GM12878 (cell line): ENCODE measurements at places on chromosomes 1 and 21.

GRCh38 chr1:84415396-84415795 lies 17.1 kb downstream of the DNASE2B start:
- DNase-seq = no peak

GRCh38 chr1:222275729-222276465 lies 272.0 kb downstream of the HHIPL2 start:
- no peak for DNase-seq

- DNase-seq = no peak
These were observed 183.3 kb downstream of the ST6GALNAC3 start for GRCh38 chr1:76257823-76258222.

DNA sequence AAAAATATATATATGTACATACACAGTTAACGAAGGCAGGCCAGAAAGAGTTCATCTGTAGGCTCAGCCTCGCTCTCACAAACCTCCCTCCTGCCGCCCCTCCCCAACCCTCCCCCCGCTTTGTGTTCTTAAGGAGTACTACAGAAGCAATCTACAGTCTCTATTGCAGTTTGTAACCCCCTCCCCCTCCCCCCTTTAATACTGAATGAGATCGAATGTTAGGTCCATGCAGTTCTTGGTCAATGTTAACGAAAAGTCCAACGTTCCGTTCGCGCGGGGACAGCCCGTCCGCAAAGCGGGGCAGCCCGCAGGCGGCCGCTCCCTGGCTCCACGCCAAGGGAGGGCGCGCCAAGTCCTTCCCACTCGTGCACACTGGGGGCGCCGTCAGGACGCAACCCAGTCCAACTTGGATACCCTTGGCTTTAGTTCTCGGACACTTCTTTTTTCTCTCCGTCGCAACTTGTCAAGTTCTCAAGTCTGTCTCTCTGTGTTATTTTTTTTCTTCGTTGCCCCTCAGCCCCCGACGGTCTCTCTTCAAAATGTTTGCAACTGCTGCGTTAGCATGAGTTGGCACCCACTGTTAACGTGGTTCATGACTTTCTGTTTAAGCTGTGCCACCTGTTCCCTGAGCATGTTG lies 2.2 kb downstream of the JUN start:
- DNase-seq = no peak

GRCh38 chr1:181106479-181106878 lies 18.0 kb downstream of the IER5 start:
- no peak for DNase-seq

GRCh38 chr1:21939650-21940374 lies 2.7 kb upstream of the HSPG2 start:
- no peak for DNase-seq
